Adrenal gland (tissue), 19 donors: ENCODE measurements at places on chromosomes 1 and 21. TPM values are rescaled to one million over a fixed set of nuclear protein-coding genes. Genes with fewer than 3 reads are reported as not detected.
A peak's percentile ranks its signal among the peaks of the same experiment; 100 is the strongest.

GRCh38 chr1:118716775-118717174 lies 271.4 kb downstream of the TBX15 start:
- H3K27ac ChIP-seq: no peak overlapping the region
- no peaks in the 10 kb centered on the region for H3K27me3 ChIP-seq
- no peak for DNase-seq
- no peak overlapping the region for H3K4me3 ChIP-seq

GRCh38 chr1:101233495-101233894 lies 3.3 kb upstream of the S1PR1 start:
- H3K36me3 ChIP-seq: no peaks in the 10 kb centered on the region
- no peak for DNase-seq
- no peaks in the 10 kb centered on the region for H3K27me3 ChIP-seq
- no peak overlapping the region for H3K4me3 ChIP-seq
- peaks cover 18% of the 10 kb centered on the region for H3K4me1 ChIP-seq

GRCh38 chr1:192983349-192983980 lies 75.7 kb downstream of the UCHL5 start:
- no peaks in the 10 kb centered on the region for H3K36me3 ChIP-seq
- no peaks in the 10 kb centered on the region for H3K27me3 ChIP-seq
- no peak for DNase-seq
- no peak overlapping the region for H3K4me3 ChIP-seq
- no peak overlapping the region for H3K27ac ChIP-seq
- H3K4me1 ChIP-seq: peaks cover 4% of the 10 kb centered on the region

DNA sequence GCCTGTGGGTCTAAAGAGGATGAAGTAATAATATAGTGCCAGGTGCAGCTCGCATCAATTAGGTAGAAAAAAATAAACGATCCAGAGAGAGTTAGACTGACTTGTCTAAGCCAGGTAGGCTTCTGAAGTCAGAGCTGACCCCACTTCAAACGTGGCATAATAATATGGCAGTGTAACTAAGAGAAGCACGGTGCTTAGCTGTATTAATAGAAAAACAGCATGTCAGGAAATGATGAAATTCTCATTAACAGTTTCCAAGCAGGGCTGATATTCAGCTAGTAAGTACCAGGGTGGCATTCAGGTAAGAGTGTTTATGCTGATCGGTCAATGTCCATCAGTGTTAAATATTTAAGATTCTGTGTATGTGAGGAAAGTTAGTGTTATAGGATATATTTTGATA lies 145.8 kb upstream of the SAMSN1 start:
- H3K36me3 ChIP-seq: no peaks in the 10 kb centered on the region
- H3K27me3 ChIP-seq: no peaks in the 10 kb centered on the region
- no peak overlapping the region for H3K27ac ChIP-seq

- no peak overlapping the region for H3K4me3 ChIP-seq
- H3K27ac ChIP-seq: no peak overlapping the region
- no peaks in the 10 kb centered on the region for H3K36me3 ChIP-seq
- DNase-seq: no peak
- no peaks in the 10 kb centered on the region for H3K4me1 ChIP-seq
Observed at GRCh38 chr1:53712276-53712675, 26.7 kb downstream of the GLIS1 start.

DNA sequence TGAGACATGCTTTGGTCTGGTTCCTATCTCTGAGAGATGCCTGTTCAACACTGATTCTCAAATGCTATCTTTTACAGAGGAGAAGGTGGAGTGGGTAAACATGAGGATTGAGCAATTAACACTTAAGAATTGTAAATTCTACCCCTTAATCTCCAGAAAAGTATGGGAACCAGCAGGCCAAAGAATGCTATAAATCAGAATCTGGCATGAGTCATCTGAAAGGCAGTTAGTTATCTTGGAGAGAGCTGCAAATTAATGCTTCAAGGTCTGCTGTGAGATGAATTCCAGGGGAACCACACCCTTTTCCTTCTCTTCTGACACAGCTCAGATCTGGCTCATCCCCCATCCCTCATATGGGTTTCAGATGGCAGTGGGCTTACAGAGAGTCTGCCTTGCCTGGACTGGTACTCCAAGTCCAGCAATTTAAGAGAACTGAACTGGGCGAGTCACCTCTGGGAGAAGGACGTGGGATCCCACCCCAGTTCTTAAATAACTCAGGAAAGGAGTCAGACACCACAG lies 5.2 kb downstream of the S100A10 start:
- H3K27me3 ChIP-seq: no peaks in the 10 kb centered on the region
- peak overlapping the region; percentile 75 for H3K27ac ChIP-seq
- peak; percentile 47 for DNase-seq
- no peak overlapping the region for H3K4me3 ChIP-seq
- peaks cover 24% of the 10 kb centered on the region for H3K36me3 ChIP-seq
- H3K4me1 ChIP-seq: peaks cover 46% of the 10 kb centered on the region

- H3K4me3 ChIP-seq: peak overlapping the region; percentile 89
- peak; percentile 40 for DNase-seq
- H3K27ac ChIP-seq: peak overlapping the region; percentile 9
Observed at GRCh38 chr21:42219606-42220137, 732 bp downstream of the ABCG1 start.

GRCh38 chr1:1550591-1551432 lies 10.4 kb upstream of the TMEM240 start:
- H3K36me3 ChIP-seq: no peaks in the 10 kb centered on the region
- H3K27me3 ChIP-seq: no peaks in the 10 kb centered on the region
- H3K4me1 ChIP-seq: peaks cover 14% of the 10 kb centered on the region
- H3K27ac ChIP-seq: no peak overlapping the region
- DNase-seq: no peak
- H3K4me3 ChIP-seq: no peak overlapping the region

- H3K27me3 ChIP-seq: no peaks in the 10 kb centered on the region
- no peak overlapping the region for H3K4me3 ChIP-seq
- no peak overlapping the region for H3K27ac ChIP-seq
- DNase-seq: no peak
- H3K4me1 ChIP-seq: no peaks in the 10 kb centered on the region
Observed at GRCh38 chr1:188611432-188611831, 1782.7 kb downstream of the PLA2G4A start.

DNA sequence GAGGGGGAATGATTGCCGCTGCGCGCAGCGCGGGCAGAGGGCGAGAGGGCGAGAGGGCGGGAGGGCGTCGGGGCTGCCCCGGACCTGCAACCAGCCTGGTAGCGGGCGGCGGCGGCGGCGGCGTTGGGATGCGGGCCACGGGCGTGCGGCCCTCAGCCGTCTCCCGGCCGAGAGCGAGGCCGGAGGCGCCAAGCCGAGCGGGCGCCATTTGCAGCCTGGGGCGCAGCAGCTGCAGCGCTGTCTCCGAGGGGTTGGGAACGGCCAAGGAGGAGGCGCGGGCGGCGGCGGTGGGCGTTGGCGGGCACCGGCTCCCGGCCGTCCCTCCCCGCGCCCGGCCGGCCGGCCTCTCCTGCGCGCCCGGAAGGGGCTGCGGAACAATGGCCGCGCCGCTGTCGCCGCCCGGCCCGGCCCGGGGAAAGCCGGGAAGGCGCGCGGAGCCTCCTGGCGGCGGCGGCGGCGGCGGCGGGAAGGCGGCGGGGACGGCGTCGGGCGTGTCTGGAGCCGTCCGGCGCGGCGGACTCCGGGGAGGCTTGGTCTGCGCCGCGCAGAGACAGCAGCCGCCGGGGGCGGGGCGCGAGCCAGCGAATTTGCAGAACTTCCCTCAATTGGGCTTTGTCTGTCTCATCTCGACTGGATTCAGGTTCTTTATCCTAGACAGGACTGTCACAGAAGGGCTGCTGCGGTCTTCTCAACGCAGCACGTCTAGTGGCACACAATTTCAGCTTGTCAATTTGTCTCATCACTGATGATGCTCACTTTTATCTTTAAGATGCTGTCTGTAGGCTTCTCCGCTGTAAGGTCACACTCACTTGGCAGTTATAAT lies 35.7 kb downstream of the ZBTB8B start:
- no peaks in the 10 kb centered on the region for H3K36me3 ChIP-seq
- H3K27ac ChIP-seq: peak overlapping the region; percentile 88
- peaks cover 15% of the 10 kb centered on the region for H3K4me1 ChIP-seq
- peak overlapping the region; percentile 43 for H3K4me3 ChIP-seq
- DNase-seq: peak; percentile 86
- no peaks in the 10 kb centered on the region for H3K27me3 ChIP-seq

IL24 gene
- not detected for total RNA-seq

TNFRSF14 gene
- 115 TPM for total RNA-seq

RHBDL2 gene
- total RNA-seq: 0.61 TPM

BRDT gene
- not detected for total RNA-seq

LRRC8B gene
- 31.4 TPM for total RNA-seq

QSOX1 gene
- total RNA-seq: 134 TPM

NR1I3 gene
- total RNA-seq: not detected
